ENCODE measurements at places on chromosomes 3 and 15.

GRCh38 chr3:166484470-166484869 is 647.2 kb upstream of the BCHE start:
- DNase-seq: no peak

- DNase-seq: no peak
Observed at GRCh38 chr3:47678446-47679338, 100.0 kb upstream of the CSPG5 start.

DNA sequence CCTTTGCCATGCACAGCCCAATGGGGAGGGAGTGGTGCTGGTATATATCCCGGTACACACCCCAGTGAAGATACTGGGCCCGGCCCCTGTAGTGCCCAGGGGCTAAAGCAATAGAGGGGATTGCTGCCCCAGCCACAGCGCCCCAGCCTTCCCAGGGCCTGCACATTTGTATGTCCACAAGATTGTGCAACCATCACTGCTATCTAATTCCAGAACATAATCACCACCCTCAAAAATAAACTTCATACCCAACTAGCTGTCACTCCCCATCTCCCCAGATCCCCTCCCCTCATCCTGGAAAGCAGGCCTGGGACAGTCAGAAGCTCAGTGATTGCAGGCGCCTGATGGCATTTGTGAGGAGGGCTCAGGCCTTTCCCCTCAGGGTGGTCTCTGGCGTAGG is 13.5 kb downstream of the GNAI2 start:
- DNase-seq: no peak

DNA sequence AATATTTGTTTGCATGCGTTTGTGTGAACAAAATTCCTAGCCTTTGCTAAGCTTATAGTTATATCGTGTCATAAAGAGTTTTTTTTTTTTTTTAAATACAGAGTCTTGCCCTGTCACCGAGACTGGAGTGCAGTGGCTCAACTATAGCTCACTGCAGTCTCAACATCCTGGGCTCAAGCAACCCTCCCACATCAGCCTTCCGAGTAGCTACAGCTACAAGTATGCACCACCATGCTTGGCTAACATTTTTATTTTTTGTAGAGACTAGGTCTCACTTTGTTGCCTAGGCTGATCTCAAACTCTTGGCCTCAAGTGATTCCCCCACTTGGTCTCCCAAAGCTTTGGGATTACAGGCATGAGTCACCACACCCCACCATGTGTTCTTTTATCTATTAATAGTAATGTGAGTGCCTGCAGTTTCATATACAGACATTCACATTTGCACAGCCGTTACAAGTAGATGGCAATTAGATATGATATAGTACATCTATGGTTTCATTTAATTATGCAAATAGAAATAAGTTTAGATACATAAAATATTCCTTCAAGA is 848.6 kb downstream of the PDCD6IP start:
- no peak for DNase-seq

GRCh38 chr15:42332331-42332730 is 27.0 kb upstream of the CAPN3 start:
- DNase-seq: no peak

DNA sequence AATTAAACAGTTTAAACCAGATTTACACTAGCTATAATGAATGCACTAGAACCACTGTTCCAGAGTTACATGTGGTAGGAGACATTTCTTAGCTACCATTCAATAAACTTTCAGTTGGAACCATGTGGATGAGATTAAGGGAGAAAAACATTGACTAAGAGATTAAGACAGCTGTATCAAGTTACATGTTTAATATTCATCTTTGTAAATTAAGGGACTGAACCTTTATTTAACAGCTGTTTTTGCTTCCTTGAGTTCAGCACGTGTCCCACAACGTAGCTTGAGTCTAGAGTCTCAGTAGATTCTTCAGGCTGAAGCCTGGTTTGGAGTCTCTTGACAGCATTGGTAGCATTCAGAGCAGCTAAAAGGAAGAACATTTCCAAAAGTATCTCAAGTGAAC is 27.2 kb upstream of the CFAP44 start:
- no peak for DNase-seq

DNA sequence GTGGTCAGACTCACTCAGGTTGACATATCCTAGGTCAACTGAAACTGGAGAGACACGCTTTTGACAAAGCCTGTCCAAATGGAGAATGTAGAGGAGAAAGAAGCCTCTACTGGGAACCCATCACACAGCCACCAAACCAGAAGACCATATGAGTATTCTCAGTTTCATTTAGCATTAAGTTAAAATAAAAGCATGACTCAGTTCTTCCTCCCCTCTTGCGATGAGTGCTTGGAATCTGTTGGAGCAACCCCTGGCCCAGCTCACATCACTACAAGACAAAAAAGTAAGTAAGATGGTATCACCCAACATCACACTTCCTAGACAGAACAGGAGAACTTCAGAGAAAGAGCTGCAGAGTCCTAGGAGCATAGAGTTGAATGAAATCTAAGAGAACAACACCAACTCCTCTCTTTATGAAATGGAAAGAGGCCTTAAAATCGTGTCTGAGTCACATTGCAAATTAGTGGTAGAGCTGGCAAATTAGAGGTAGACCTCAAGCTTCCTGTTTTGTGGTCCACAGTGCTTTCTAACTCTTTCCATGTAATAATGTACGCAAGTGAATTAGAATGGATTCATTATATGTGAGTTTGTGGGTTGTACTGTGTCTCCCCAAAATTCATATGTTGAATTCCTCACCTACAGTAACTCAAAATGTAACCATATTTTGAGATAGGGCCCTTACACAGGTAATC is 51.2 kb downstream of the FGF12 start:
- DNase-seq: no peak

DNA sequence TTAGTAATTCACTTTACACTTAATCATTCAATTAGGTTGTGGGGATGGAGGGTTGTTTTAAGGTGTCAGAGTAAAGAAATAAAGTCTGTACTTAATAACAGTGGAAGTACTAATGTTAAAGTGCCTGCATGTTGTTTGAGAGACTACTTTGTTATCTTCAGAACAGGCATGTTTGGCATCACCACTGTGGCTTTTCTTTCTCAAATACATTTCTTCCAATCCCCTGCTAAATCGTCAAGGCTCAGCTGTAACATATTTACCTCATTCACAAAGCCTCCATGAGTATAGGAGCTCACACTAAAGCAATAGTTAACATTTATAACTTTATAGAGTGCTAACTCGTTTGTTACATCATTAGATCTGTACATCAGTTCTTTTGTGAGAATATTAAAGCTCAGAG is 2.6 kb downstream of the TIMMDC1 start:
- DNase-seq: no peak

DNA sequence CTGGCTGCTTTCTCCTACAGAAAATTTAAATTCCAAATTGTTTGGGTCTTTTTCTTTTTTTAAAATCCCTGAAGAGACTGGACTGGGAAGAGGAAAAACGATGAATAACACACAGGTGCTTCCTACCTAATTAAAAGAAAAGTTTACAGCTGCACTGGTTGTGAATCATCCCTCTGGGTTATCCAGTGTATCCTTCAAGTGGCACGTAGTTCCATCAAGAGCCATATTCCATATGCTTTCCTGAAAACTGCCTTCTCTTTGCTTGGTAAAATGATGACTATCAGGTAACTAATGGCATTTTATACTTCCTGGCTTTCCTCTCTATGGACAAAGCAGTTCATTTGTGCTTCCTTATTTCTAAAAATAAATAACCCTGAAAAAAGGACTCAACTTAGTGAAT is 123.2 kb downstream of the MAGI1 start:
- no peak for DNase-seq

- DNase-seq: no peak
Observed at GRCh38 chr3:124381575-124382333, 348.5 kb upstream of the UMPS start.

GRCh38 chr3:183551930-183552329 is 3.6 kb downstream of the KLHL6 start:
- DNase-seq: no peak

- DNase-seq: no peak
Observed at GRCh38 chr15:89652666-89653065, 2.6 kb downstream of the KIF7 start.

DNA sequence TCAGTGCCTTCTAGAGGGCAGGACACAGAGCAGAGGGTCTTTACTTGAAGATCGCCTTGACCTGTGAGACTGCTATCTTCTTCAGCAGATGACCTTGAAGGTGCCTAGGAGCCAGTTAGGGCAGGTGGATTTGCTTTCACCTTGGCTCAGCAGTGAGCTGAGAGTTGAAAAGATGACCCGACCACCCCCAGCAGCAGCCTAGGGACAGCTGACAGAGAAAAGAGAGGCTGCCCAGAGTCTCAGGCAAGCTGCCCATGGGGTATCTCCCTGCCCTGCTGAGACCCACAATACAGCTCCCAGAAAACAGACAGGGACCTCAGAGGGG is 453 bp upstream of the LTF start:
- DNase-seq: no peak

GRCh38 chr3:65905771-65906170 is 132.9 kb downstream of the MAGI1 start:
- no peak for DNase-seq

DNA sequence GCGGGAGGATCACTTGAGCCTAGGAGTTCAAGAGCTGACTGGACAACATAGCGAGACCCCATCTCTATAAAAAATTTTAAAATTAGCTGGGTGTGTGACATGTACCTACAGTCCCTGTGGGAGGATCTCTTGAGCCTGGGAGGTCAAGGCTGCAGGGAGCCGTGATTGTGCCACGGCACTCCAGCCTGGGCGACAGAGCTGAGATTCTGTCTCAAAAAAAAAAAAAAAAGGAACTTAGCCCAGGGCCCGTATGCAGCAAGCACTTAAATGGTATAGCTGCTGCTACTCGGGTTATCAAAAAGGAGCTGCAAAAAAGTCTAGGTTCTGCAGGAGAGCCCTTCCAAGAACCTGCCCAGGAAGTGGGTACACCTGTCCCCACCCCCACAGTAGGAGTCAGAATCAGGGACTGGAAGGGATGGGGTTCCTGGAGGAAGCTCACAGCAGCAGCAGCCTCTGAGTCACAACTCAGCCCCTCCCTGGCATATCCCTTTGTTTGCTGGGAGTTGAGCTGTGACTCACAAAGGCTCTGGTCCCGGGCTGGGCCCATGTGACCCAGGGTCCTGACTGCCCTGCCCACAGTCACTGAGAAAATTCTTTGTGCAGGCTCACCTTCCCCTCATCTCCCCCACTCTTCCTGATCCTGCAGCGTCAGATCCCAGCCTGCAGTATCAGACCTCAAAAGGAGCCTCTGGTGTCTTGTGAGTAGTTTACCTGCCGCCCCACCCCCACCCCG is at the start of gene SPATA12:
SPATA12 (plus strand) TSS at position 576 of the 733 bp plus-strand sequence. CDS start 13,031 bp downstream, outside the sequence.
- DNase-seq: no peak

GRCh38 chr15:26382444-26383072 is 390.3 kb downstream of the GABRB3 start:
- no peak for DNase-seq

DNA sequence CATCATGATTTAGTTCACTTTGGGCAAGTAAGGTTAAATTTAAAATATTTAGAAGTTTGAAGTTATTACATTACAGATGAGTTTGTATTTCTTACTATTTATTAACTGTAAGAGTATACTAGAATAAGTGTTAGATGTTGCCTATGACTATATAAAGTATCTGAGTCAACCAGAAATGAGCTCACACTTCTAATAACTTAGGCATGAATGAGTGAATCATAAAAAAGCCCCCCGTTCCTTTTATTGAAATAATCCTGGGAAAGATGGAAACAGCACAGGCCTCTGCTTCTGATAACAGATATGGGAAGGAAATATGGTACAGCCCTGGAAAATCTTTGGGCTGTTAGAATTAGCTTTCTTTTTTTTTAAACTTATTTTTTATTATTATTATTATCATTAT is 66.6 kb upstream of the TGFBR2 start:
- DNase-seq: no peak

DNA sequence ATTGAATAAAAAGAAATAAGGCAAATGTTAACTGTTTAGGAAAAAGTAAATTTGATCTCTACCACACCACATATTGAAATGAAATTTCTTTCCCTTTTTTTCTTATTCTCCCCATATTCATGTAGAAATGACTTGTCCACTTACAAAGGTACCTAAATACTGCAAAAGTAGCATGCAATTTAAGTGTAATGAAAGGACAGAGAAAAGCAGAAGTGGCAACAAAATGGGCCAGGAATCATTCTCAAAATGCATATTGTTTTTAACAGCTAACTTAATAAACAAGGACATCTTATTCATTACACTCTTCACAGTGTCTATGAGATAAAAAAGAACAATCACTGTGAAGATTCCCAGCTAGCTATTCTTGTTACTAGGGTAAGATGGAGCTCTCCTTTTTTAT is 40.6 kb upstream of the FGF7 start:
- DNase-seq: no peak

GRCh38 chr3:31960793-31961431 is 20.1 kb downstream of the OSBPL10 start:
- no peak for DNase-seq

- DNase-seq: no peak
Observed at GRCh38 chr3:31776016-31776415, 205.0 kb downstream of the OSBPL10 start.

- no peak for DNase-seq
Observed at GRCh38 chr15:29864501-29864900, 42.2 kb upstream of the TJP1 start.

DNA sequence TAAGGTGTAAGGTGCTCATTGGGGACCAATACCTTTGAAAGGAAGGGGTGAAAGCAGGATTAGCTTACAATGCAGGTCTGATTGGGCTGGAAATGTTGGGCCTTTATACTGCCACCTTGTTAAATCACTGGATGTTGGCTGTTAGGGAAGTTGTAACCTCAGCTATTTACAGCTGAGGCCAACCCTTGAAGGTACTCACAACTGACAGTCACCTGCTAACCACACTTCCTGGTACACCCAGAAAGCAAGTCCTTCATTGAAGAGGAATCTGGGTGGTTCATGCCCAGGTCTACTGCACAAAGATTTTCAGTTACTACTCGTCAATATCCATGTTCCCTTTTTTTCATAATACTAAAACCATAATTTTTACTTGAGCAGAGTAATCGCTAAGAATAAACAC is 65.4 kb upstream of the CLDN18 start:
- no peak for DNase-seq

DNA sequence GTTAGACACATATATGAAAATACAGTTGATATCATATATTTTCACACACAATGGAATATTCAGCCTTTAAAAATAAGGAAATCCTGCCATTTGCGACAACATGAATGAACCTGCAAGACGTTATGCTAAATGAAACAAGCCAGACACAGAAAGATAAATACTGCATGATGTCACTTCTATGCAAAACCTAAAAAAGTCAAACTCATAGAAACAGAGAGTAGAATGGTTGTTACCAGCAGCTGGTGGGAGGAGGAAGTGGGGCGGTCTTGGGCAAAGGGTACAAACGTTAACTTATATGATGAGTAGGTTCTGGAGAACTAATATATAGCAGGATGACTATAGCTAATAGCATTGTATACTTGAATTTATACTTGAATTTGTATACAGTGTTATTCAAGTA is 213.2 kb upstream of the NR2F2 start:
- DNase-seq: no peak
